ENCODE measurements at places on chromosomes 5 and 9. TPM values are rescaled to one million over a fixed set of nuclear protein-coding genes. Genes with fewer than 3 reads are reported as not detected.

Gene OR1Q1
- total RNA-seq, result 0.08 TPM

Gene FCN1
- not detected for total RNA-seq

Gene STING1
- total RNA-seq, result 47.8 TPM

Gene GNG10
- total RNA-seq, result 19.4 TPM

Gene MAPK9
- 29.7 TPM for total RNA-seq

Gene SLIT3
- 27.8 TPM for total RNA-seq

Gene TRIP13
- total RNA-seq, result 1.1 TPM

Gene GGTA1
- total RNA-seq, result 0.12 TPM

Gene TBC1D2
- 8.2 TPM for total RNA-seq

Gene CARD9
- 0.53 TPM for total RNA-seq

Gene CBY3
- not detected for total RNA-seq

Gene DDX4
- not detected for total RNA-seq

Gene C5orf58
- total RNA-seq, result not detected

Gene SECISBP2
- total RNA-seq, result 17.1 TPM

Gene FBLL1
- 3.0 TPM for total RNA-seq

Gene PIP5KL1
- 0.94 TPM for total RNA-seq

Gene PDZD2
- 0.23 TPM for total RNA-seq

Gene QRFP
- total RNA-seq, result not detected

Gene PCSK5
- 5.0 TPM for total RNA-seq

Gene PCDHGA7
- total RNA-seq, result 2.8 TPM

Gene CRB2
- total RNA-seq, result not detected

Gene FREM1
- total RNA-seq, result under 0.01 TPM

Gene C5orf52
- not detected for total RNA-seq

Gene NTNG2
- 1.5 TPM for total RNA-seq

Gene SMIM33
- total RNA-seq, result not detected

Gene TGFBR1
- 30.1 TPM for total RNA-seq

Gene SLC4A9
- total RNA-seq, result not detected

Gene ERAP2
- total RNA-seq, result 30.7 TPM

Gene CFAP157
- not detected for total RNA-seq

Gene GRPEL2
- 20.8 TPM for total RNA-seq

Gene CCDC192
- total RNA-seq, result not detected

Gene INIP
- total RNA-seq, result 16.0 TPM

Gene MAP1B
- total RNA-seq, result 145 TPM

Gene NHP2
- total RNA-seq, result 151 TPM

Gene TRPM6
- total RNA-seq, result not detected

Gene STPG3
- not detected for total RNA-seq

Gene CAVIN4
- total RNA-seq, result 1.1 TPM

Gene SEMA4D
- total RNA-seq, result under 0.01 TPM

Gene FIBCD1
- 2.4 TPM for total RNA-seq

Gene FOXD4L5
- total RNA-seq, result 0.08 TPM

Gene CCNJL
- 1.6 TPM for total RNA-seq

Gene PCDHA7
- 1.5 TPM for total RNA-seq

Gene FGD3
- not detected for total RNA-seq

Gene PCDHB13
- 0.59 TPM for total RNA-seq

Gene PIP5K1B
- not detected for total RNA-seq

Gene ENTPD2
- not detected for total RNA-seq

Gene PCA3
- not detected for total RNA-seq

Gene MARCOL
- total RNA-seq, result not detected

Gene C9orf43
- total RNA-seq, result 0.12 TPM

Gene GABRB2
- not detected for total RNA-seq

Gene LOX
- total RNA-seq, result 77.0 TPM

Gene PTGDS
- total RNA-seq, result 33.0 TPM

Gene FRMD3
- total RNA-seq, result 0.94 TPM

Gene FAM221B
- not detected for total RNA-seq

Gene SLC23A1
- not detected for total RNA-seq

Gene HAVCR1
- not detected for total RNA-seq
